ENCODE measurements at places on chromosomes 7 and 10. TPM values are rescaled to one million over a fixed set of nuclear protein-coding genes. Genes with fewer than 3 reads are reported as not detected.
A peak's percentile ranks its signal among the peaks of the same experiment; 100 is the strongest.

The LRRC17 gene
- total RNA-seq, result not detected

The MRC1 gene
- 1.7 TPM for total RNA-seq

The COL28A1 gene
- not detected for total RNA-seq

The TLL2 gene
- not detected for total RNA-seq

The LOXL4 gene
- not detected for total RNA-seq

DNA sequence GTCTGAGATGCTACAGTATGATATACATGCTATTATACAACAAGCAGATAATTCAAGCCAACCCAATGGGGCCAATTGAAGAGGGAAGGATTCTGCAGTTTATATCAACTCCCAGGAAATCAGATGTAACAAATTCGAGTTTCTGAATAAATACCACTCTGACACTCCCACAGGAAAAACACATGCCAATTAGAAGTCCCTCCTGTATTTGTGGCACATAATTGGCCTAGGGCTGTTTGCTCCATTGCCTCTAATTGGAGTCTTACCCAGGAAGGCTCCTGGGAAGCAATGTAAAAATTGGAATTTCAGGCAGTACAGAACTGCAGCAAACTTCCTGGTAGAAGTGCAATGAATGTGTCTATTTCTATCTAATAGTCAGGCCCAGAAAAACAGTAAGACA, 4.7 kb downstream of the PPA1 start:
- DNase-seq, result no peak

- DNase-seq, result no peak
Observed at GRCh38 chr10:132508581-132509443, 28.8 kb upstream of the INPP5A start.

GRCh38 chr10:3668966-3669330, 116.1 kb downstream of the KLF6 start:
- no peak for DNase-seq

DNA sequence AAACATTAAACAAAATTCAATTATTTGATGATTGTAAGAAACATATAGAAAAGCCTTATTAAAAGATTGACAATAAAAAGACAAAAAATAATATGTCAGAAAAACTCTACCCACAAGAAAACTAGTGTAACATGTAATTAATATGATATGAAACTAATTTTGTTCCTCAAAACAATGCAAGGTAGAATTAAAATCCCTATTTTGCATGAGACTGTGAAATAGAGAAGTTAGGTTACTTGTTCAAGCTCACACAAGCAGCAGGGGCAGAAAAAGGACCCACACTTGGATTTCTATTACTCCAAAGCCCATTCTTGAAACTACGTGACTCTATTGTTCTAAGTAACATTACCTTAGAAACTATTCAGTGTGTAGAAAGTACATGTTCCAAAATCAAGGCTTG, 96.4 kb downstream of the KCNMA1 start:
- no peak for DNase-seq

- DNase-seq, result no peak
Observed at GRCh38 chr7:134040988-134041387, 86.2 kb upstream of the LRGUK start.

- DNase-seq, result no peak
Observed at GRCh38 chr10:125273023-125273422, 112.7 kb upstream of the CTBP2 start.

DNA sequence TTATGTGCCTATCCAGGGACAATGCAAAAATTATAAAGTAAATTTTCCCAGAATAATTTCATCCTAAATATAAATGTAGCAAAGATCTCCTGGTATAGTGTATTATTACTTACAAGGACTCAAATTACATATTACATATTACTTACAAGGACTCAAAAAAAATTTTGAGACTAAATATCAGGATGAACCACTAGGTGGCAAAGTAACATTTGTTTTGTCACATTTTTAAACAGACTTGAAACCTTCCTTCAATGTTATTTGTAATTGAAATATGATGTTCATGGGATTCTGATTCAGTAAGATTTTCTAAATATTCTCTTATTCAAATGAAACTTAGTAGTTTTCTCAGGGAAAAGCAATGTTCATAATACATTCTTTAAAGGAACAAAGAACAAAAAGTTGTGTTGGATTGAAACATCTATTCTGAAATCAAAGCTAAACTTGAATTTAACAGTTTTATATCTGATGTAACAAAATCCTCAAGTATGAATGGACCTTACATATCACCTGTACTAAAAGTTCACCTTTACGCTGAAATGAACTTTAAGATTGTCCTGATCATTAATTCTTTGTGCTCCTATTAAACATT, 74.3 kb upstream of the GNAI1 start:
- no peak for DNase-seq

- DNase-seq, result no peak
Observed at GRCh38 chr10:25766687-25767221, 167.3 kb upstream of the MYO3A start.

DNA sequence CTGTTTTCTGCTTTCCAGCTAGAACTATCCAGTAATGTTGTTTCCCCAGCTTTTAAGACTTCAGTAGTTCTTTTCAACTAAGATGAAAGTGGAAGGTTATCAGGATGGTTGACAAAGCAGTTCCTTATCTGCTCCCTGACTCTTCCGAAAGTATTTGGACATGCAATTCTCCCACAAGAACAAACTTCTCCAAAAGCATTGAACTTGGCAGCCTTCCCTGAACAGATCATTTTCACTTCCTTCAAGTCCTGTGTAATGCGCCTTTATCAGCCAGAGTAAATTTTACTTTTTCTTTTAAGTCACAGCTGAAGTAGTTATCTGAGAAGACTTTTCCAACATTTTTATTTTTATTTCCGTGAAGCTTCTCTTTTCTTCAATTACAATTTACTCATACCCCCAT, 39.7 kb downstream of the CDC14C start:
- no peak for DNase-seq

DNA sequence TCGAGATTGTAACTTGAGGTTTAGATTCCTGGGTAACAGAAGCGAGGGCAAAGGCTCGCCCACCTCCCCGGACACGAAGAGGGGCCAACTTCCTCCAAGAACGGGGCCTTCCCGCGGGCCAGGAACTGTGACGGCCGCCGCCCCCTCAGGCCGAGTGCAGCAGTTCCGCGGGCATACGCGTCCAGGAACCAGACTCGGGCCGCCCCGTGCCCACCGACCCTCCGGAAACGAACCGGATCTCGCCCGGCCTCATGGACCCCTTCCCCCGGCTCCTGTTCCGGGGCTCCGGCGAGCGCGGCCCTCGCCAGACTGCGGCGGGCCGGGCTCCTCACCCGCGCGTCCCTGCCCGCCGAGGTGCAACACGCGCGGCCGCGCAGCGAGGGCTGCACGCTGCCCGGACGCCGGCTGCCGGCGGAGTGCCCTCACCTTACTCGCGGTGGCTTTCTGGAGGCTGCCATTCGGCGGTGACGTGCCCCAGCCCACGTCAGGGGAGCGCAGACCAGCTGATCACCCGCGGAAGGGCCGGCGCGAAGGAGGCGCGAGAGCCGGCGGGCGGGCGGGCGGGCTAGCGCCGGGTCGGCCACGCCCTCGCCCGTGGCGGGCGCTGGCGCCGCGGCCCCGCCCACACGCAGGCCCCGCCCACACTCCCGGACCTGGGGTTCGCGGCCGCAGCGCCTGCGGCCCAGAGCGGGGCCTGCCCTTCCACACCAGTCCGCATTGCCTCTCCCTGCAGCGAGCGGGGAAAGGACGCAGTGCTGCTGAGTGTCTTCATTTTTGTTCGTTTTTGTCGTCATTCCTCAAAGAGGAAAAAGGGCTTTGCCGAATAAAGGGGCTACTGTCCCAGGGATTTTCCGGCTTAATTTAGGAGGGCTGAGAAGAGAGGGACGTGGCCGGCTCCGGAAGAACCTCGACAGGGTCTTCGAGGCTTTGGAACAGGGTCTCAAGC, at the start of gene XPNPEP1:
TSS of gene XPNPEP1 (minus strand) at position 536 of the 946 bp plus-strand sequence. CDS start at position 458, 78 bp downstream.
- peak; percentile 91 for DNase-seq

- peak; percentile 36 for DNase-seq
Observed at GRCh38 chr10:69801434-69802315, at the start of gene COL13A1. TSS of gene COL13A1 (plus strand) at chr10:69801906. CDS start at chr10:69802424, 518 bp downstream.

- DNase-seq, result no peak
Observed at GRCh38 chr10:13922586-13922985, 335.8 kb downstream of the PRPF18 start.

DNA sequence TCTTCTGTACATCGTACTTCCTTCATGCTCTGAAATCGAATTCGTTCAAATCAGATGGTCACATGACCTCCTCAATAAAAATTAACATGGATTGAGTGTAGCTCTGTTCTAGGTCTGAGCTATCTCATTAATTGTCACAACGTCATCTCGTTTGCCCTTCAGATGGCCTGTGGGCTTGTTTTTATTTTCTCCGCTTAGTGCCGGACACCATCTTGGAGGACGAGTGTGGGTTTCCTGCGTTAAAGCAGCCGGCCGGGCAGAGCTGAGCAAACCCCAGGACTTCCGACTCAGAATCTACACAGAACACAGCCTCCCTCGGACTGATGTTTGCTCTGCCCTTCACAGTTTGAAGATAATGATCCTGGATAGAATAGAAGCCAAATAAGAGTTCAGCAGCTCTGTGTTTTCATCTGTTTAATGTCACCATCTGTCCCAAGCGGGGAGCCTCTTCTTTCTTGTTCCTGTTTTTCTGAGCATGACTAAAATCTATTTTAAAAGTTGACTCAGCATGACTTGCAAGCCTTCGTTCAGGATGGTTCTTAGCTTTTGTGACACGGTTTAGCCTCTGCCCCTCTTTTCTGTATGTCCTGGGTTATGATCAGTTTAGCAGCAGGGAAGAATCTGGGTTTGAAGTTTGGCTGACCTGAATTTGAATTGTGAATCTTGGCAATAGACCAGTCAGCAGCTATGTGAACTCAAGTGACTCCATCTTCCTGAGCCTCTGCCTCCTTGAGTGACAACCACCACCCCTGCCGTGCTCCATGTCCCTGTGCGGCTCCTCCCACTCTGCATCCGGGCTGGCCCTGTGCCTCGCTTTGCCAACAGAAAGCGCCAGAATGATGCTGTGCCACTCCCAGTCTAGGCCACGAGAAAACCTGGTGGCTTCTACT, 30.6 kb upstream of the GALNTL5 start:
- no peak for DNase-seq

Measured in activated naive CD8-positive, alpha-beta T cell treated with anti-CD3 and anti-CD28 coated beads, Interleukin-2, amount 10 ng/mL, durations not matched to agents 7 days and 5 days (primary cell).